ENCODE measurements at places on chromosomes 1 and 21. TPM values are rescaled to one million over a fixed set of nuclear protein-coding genes. Genes with fewer than 3 reads are reported as not detected.

GRCh38 chr1:33583567-33583966 is 111.1 kb downstream of the ZSCAN20 start:
- DNase-seq, result no peak

DNA sequence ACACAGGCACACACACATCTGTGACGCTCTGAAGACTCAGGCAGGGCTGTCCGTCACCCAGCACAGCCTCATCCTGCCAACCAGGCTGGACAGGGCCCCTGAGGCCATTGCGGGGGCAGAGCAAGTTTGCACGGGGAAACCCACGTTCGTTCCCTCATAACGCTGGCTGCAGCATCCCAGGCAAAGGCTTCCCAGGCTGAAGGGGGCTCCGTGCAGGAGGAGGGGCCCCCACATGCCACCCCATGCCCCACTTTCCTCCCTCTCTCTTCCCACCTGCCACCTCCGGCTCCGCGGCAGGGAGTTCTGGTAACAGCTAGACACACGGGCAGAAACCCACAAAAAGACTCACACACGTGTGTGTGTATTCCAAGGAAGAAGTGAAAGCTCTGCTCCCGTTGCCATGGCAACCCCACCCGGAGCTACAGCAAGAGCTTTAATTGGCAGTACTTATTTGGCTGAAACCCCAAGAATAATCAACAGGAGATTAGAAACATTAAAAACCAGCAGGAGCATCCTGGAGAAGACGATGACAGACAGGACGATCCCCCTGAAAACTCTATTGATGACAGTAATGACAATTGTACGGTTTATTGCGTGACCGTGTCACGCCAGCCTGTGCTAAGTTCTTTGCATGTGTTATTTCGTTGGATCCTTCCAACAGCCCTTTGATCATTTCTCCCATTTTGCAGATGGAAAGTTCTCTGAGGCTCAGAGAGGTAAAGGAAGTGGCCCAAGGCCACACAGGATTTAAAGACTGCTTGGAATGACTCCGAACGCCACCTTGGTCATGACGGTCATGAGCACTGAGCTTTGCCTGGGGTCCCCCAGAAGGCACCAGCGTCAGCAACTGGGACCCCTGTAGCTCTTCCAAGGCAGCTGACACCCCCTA is 247.1 kb downstream of the NPHP4 start:
- DNase-seq, result no peak

- DNase-seq, result no peak
These were observed 11.1 kb downstream of the PYHIN1 start for GRCh38 chr1:158942490-158942889.

- DNase-seq, result no peak
These were observed 29.4 kb downstream of the RWDD3 start for GRCh38 chr1:95263450-95263849.

GRCh38 chr1:225474986-225475820 is 47.4 kb upstream of the LBR start:
- DNase-seq, result peak; percentile 73

DNA sequence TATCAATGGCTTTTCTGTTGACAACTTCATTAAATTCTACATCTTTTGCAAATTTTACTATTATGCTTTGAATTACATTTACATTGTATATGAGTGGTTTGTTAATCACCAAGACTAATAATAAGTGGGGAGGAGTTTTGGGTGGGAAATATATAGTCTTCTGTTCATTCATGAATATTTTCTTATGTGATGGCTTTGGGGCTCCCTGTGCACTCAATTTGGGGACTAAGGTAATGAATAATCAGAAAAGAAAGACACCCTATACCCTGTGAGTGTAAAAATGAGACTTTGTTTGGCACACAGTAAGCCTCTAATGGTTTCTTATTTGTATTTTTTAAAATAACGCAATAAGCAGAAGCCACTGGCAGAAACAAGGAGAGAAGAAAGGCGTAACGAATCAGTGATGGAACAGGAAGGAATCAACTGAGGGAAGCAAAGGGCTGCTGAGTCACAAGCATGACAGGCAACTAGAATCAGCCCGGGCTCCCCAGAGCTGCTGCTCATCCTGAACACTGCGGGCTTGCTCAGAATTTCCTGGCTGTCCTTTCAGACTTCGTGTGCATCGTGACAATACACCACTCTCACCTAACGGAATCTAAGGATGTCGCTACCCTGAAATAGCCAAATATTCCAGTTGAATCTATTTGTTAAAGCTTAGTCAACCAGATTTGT is 20.8 kb upstream of the RGS2 start:
- no peak for DNase-seq

GRCh38 chr1:233094691-233095090 is 144.3 kb downstream of the NTPCR start:
- DNase-seq, result no peak

- no peak for DNase-seq
These were observed 120.1 kb downstream of the XPR1 start for GRCh38 chr1:180751921-180752320.

CTSE gene
- polyA plus RNA-seq, result not detected

KIF2C gene
- polyA plus RNA-seq, result 0.85 TPM
